ENCODE measurements at places on chromosomes 6 and 20.

DNA sequence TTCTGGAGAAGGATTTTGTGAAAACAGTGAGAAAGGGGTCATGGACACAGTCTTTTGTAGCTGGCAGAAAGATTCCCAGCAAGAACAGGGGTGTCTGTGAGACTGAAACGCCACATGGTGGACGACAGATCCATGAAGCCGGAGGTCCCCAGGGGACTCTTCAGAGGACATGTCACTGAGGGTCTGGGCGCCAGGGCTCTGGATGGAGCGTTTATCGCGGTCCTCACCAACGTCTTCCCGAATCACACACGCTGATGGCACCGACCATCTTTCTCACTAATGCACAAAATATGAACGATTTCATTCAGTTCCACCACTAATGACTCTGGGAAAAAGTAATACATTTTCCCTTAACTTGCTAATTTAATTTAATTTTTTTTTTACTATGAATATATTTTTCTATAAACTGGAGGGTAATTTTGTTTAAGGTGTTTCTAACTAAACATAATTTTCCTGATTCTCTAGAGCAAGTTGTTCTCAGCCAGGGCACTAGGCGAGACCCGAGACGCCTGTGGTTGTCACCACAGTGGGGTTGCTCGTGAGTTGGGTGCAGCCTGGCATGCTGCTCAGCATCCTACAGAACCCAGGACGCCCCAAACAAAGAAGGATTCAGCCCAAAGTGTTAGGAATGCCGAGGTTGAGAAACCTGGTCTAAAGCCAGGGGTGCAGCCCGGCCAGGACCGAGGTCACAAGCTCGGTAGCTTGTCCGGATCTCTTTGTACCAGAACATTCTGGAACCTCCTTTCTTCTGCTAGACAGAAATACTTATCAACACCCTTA lies 306.2 kb downstream of the TAF4 start:
- no peak for DNase-seq

DNA sequence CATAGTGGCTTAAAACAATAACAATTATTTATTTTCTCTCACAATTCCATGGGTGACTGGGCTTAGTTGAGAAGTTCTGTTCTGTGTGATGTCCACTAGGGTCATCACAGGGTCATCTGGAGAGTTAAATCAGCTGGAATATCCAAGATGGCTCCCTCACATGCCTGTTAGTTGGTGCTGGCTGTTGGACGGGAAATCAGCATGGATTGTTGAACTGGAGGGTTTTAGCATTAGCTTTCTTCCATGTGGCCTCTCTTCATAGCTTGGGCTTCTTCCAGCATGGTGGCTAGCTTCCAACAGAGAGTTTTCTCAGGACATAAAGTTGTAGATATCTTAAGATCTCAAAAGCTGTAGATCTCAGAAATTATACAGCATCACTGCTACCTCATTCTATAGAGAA lies 19.6 kb downstream of the MARCKS start:
- DNase-seq: no peak

DNA sequence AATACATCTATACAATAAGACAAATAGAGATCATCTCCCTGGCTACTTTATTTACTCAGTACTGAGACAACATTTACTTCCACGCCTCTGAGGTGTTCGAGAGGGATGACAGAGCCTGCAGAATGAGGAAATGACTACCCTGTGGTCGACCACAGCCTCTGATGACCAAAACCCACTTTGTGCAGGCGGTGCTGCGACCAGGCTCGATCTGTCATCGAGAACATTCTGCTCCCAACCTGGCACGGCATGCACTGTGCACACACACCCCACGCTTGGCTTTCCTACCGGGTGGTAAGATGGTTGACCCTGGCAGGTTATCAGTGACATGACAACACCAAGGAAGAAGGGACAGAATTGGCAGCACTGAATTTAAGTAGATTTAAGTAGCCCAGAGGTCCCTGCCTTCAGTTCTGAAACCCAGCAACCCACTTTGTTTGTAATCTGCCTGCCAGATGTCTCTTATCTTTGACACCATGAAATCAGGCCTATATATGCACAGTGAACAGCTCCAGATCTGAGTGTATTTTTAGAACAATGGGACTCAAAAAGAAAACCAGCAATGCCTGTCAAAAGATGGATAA lies 42.6 kb downstream of the TTI1 start:
- peak; percentile 51 for DNase-seq

DNA sequence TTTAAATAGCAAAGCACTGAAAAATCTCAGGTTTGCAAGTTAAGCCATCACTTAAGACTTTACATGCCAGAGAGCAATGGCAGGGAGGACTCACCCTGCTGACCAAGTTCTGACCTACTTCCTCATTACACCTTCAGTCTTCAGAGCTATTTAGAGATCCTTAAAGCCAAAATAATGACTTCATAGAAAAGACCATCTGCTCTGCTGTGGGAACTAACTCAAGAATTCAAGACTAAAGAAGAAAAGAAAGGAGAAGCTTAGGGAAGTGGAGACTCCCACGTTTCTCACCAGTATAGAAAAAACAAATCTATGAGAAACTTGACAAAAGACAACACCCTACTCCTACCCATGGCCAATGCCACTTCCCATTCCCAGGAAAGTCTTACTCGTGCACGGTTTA lies 28.6 kb downstream of the XPO5 start:
- DNase-seq: no peak

DNA sequence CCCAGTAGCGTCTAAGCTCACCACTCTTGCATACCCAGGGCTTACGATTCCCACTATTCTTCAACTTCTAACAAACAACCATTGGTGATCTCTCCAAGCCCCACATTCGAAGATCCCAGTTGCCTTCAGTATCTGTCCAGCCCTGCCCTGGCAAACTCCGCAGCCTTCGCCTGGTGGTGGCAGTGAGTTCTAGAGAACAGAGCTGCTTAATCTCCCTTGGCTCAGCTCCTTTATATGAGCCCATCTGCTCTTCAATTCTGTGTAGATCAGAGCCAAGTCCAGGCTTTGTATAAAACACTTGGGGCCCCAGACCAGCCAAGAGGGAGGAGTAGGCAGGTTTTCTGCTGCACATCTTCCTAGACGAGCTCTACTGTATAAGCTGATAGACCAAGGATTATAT lies 193.3 kb downstream of the PHACTR1 start:
- DNase-seq: no peak

DNA sequence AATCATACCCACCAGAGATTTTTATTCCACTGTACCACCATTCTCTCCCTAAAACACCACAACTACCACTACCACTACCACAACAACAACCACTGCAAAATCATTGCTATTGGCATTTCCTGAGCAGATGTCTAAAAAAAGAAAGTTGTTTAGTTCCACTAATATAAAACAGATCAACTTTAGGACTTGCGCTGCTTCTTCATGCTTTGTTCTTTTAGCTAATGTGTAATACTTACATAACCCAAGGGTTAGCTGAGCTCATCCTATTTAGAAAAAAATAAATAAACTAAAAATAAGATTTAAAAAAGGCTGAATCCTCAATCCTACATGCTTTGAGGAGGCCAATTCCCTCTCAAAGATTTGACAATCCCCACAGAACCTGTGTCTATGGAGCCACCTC lies 11.4 kb downstream of the IYD start:
- no peak for DNase-seq

GRCh38 chr6:139407718-139408222 lies 33.3 kb upstream of the CITED2 start:
- DNase-seq: peak; percentile 53

GRCh38 chr6:134551245-134551960 lies 233.5 kb upstream of the SGK1 start:
- no peak for DNase-seq

- no peak for DNase-seq
Observed at GRCh38 chr6:40733290-40733689, 146.1 kb upstream of the LRFN2 start.

DNA sequence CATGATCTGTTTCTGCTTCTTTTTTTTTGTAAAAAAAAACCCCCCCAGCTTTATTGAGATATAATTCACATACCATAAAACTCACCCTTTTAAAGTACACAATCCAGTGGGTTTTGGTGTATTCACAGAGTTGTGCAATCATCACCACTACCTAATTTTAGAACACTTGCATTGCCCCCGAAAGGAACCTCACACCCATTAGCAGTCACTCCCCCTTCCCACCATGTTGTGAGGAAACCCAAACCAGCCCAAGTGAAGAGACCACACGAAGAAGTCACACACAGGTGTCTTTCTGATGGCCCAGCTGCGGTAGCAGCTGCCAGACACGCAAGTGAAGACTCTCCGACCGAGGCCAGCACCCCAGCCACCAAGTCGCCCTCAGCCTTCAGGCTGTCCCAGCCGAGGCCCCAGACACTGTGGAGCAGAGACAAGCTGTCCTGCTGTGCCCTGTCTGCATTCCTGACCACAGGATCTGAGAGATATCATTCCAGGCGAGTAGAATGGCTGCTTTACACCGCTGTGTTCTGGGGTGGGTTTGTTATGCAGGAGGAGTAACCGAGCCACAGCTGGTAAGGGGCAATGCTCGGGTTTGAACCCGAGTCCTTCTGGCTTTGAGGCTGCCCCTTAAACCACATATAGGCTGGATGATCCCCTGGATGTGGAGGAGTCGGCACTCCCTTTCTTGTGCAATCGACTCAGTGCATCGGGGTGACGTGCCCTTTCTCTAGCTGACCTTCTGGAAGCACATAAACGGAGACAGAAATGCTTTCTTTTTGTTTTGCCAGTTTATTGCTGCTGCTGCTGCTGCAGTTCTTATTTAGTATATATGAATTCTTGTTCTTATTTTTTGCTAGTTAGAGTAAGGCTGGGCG lies 59.1 kb upstream of the PTPN1 start:
- DNase-seq: no peak

DNA sequence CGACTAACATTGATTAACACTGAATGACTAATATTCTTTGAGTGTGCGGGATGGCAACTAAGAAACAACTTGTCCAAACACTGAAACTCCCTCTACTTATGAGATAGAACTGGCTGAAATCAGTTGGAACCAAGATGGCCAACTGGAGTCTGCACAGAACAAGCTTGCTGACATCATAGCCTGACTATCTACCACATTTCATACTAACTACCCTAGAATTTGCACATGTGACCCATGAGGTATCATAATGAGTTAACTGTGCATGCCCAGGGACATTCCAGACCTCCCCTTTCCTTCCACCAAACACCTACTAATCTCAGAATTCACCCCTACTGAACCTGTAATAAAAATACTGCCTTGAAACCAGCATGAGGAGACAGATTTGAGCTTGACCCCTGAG lies 43.2 kb downstream of the PHIP start:
- no peak for DNase-seq

DNA sequence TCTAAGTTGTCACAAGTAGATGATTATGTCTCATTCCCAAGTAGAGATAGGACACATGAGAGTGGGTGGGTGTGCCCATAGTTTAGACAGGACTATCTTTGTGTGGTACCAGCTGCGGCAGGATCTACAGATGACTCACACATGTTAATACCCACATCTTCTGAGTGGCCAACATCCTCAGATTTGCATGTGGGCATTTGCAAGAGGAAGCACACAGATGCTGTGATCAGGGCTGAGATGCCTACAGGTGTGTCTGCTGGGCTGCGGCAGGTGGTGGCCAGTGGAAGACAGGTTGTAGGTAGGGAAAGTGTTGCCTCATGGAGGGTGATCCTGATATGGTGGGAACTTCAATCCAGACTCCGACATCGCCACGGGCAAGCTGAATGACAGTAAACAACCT lies 50.8 kb downstream of the UTRN start:
- DNase-seq: peak; percentile 15

DNA sequence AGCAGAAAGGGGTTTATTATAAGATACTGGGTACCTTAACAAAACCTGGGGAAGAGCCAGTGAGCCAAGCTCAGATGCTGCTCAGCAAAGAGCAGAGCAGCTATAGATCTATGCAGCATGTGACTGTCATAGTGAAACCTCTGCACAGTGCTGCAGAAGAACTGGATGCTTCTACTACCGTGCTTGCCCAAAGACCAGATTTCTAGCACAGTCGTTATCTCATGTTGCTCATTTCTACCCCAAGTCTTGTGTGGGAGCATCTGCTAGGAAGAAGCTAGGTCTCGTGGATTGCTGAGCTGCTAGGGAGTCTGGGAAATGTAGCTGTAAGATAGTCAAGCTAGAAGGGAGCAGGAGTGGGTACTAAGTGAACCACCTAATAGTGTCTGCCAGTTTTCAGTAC lies 31.7 kb upstream of the GNRH2 start:
- DNase-seq: no peak

DNA sequence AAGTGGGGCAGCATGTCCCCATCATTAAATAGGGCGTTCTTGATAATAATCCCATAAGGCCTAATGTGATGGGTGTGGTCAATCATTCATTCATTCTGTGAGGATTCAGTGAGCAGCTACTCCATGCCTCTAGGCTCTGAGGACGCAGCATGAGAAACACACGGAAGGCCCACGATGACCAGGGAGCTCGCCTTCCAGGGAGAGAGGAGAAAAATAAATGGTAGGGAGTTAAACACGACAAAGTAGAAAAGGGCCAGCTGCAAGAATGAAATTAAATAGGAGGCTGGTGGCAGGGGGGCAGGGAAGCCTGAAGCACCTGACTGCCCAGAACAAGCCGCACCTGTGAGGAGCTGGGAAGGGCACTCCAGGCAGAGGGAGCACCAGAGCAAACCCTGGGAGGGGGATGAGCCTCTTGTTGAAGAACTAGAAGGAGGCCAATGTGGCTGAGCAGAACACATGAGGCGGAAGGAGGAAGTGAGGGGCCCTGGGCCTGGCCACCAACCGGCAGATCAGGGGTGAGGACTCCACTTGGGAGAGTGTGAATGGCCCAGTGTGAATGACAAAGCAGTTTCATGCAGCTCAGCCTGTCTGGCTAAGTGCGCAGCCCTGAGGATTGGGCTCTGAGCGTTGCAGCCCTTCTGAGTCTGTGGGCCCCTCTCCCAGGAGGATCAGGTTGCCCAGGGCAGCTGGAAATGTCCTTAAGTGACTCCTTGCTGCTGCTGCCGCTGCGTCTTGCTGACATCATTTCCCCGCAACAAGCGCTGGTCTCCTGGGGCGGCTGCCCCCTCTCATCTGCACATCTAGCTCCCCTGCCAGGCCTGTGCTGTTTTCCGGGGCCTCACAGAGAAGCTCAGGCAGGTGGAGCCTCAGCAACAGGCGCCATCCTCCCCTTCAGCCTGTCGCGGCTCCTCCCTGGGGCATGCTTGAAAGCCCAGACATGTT lies 99.9 kb downstream of the CDH26 start:
- no peak for DNase-seq

Measured in LoVo (cell line).